ENCODE measurements at places on chromosomes 16 and 17. TPM values are rescaled to one million over a fixed set of nuclear protein-coding genes. Genes with fewer than 3 reads are reported as not detected.

PRSS33 gene
- not detected for total RNA-seq

BICDL2 gene
- total RNA-seq = not detected

ODAD4 gene
- total RNA-seq = 0.25 TPM

GRCh38 chr17:30600830-30601494 is 123.8 kb downstream of the GOSR1 start:
- peak; percentile 63 for DNase-seq

DNA sequence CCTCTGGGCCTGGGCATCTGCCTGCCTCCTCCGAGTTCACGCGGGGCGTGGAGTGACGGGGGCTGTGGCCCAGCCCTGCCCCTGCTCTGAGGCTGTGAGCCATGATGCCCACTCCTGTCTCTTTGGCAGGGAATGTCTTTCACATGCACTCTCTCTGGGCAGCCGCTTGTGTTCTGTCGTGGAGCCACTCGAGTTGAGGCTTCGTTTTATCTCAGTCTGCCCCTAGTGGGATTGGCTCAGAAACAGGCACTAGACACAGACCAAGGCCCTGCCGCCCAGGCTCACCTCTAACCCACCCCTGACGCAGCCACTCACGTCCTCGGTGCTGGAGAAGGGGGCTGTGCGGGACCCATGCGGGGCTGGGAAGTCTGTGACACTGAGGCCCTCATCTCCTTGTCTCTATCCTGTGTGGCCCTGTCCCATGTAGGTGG is 67.5 kb upstream of the KCTD5 start:
- no peak for DNase-seq

- DNase-seq = no peak
Measured at GRCh38 chr16:48326915-48327314, 58.3 kb downstream of the SIAH1 start.

- no peak for DNase-seq
Measured at GRCh38 chr17:79444198-79444597, 166.7 kb downstream of the RBFOX3 start.

GRCh38 chr17:14052886-14053615 is 16.3 kb upstream of the COX10 start:
- DNase-seq = peak; percentile 9

GRCh38 chr17:39916918-39917317 is 1.5 kb downstream of the GSDMB start:
- DNase-seq = no peak

GRCh38 chr17:12040478-12040877 is 19.8 kb downstream of the MAP2K4 start:
- DNase-seq = peak; percentile 45

DNA sequence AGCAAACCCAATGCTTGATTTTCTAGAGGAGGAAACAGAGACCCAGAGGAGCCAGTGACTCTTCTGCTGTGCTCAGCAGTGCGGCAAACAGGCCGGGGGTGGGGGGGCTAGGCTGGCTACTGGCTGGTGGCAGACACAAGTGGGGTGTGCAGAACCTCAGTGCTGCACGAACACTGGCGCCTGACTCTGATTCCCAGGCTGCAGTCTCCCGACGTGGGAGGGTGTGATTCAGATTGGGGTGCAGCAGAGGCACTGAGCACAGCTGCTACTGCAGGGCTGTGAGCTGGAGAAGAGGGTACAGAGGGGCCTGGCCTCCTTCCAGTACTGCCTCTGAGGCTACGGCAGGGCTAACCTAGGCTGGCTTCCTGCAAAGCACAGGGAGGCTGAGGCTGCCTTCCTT is 8.1 kb downstream of the RPL19 start:
- peak; percentile 43 for DNase-seq

GRCh38 chr16:81702506-81702905 is 76.6 kb upstream of the PLCG2 start:
- no peak for DNase-seq

GRCh38 chr17:76088868-76089576 is 10.0 kb downstream of the ZACN start:
- no peak for DNase-seq

All from GM23248 (cell line).